ENCODE measurements at places on chromosomes 11 and 22. TPM values are rescaled to one million over a fixed set of nuclear protein-coding genes. Genes with fewer than 3 reads are reported as not detected.

DNA sequence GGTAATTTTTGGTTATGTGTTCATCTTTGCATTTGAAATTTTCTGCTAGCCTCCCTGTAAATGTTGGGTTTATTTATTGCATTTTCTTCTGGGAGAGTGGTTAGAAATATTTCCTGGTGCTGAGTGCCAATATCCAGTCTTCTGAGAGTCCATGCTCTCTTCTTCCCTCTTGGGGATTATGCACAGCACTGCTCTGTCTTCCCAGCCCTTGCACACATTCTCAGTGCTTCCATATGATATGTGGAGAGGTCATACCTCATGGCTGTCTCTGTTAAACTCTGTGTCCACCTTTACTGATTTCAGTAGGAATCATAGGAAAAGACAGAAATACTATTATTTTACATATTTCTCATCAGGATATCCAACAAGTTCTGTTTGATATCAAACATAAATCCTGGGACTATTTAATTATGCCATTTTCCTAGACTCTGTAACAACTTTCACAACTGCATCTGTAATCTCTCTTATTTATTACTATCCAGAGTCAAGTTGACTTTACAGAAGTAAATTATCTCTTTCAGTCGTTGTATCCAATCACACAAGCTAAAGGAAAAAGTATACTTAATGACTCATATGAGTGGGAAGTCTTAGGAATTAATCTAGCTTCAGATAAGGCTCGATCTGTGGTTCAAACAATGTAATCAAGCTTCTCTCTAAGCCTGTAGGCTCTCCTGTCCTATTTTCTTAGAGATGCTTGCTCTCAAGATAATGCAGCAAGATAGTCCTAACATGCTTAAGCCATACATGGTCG is 2.7 kb upstream of the NXPE1 start:
- peak; percentile 31 for DNase-seq

DNA sequence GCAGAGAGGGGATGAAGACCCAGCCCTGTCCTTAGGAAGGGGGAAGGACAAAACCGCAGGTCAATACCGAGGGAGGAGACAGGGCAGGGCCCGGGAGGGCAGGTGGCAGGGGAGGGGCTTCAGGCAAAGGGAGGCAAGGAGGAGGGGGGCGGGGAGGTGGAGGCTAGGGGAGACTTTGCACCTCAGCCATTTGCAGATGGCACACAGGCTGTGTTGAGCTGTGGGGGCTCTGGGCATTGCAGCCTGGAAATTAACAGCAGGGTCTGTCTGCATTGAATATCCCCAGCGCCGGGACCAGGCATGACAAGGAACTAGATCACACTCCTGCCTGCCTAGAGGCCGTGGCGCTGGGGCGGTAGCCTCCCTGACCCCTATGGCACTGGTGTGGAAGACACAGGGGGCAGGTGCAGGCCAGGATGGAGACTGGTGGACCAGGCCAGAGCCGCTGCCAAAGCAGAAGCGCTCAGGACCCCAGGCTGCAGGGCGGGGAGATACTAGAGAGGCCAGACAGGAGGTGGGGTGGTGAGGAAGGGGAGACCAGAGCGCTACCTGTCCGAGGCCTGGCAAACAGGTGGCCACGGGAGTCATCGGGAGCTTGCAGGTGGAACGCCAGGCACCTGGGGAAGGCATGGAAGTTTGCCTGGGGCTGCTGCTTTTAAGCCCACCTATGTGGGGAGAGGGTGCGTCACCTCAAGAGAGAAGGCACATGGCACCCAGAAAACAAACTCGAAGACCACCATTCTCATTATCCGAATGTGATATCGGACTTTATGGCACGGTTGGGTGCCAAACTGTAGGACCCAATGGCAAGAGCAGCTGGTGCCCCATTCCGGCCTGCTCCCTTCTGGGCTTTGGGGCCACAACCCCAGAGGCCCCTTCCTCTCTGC is 11.5 kb downstream of the CBX6 start:
- no peak for DNase-seq

DNA sequence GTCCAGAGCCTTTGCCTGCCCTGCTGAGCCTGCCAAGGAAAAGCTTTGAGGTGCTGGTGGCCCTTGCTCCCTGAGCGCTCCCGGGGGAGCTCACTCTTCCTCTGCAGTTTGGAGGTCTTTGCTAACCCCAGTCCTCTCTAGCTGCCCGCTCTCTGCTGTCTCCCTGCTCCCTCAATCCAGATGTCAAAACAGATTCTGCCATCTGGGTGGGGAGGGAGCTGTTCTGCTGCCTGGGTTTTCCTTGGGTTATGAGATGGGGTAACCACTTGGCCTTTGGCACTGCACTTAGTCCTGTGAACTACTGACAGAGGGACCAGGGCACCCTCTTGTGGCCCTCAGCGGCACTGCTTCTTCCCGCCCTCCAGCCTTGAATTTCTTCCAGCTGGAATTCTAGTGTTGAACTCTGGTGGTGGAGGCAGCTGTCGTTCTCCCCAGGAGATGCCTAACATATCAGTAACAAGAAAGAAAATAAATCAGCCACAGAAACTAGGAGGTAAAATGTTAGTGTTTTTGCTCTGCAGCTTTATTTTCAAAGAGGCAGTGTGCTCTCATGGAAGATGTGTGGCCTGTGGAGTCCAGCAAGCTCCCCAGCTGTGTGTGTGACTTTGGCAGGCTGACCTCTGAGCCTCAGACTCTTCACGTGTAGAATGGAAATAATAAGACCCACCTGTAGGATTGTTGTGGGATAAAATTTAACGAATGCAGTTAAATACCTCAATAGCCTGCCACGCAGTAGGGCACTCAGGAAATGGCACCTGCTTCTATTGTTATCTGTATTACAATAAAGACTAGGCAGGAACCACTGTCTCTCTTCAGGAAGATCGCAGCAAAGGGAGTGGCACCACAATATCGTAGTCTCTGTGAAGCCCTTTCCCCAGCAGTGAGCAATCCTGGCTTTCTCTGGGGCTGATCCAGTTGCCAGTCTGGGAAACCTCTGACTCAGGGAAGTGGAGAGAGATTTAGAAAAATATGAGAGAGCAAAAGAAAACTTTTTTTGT is 23.4 kb downstream of the ARFGAP2 start:
- peak; percentile 93 for DNase-seq

GRCh38 chr11:31060880-31061279 is 308.7 kb downstream of the DCDC1 start:
- DNase-seq: no peak

- DNase-seq: no peak
Observed at GRCh38 chr11:83070044-83070701, 1.5 kb downstream of the RAB30 start.

SMIM35 gene
- not detected for total RNA-seq

- DNase-seq: no peak
Observed at GRCh38 chr11:73752216-73752867, 8.5 kb downstream of the RAB6A start.

DNA sequence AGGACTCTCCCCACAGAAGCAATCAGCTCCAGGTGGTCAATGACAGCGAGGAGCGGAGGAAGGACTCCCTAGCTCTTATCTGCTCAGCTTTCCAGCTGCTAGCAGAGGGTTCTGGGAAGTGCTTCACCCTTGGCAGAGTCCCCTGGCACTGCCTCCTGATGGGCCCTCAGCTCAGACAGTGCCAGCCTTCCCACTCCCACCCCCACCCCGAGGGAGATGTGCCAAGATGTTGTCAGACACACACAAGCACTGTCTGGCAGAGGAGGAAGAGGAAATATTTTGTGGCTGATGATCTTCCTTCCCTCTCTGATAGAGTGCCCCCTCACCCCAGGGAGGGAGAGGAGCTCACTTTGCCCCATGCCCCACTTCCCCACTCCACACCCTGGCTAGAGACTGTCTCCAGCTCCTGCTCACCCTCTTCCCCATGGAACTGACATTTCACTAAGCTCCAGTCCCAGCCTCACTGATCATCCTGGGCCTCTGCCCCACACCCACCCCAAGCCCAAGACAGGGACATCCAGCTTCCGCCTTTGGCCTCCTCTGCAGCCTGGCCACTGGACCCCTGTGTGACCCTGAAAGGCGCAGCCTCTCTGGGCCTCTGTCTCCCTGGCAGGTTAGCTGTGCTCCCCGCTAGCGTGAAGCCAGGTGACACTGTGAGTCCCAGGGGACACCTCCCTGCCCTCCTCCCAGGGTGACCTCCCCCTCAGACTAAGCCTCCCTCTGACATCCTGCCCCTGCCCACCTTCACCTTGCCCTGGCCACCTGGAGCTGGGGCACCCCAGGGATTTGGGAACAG is 44.5 kb downstream of the SLCO2B1 start:
- no peak for DNase-seq

OR52N4 gene
- not detected for total RNA-seq

DNA sequence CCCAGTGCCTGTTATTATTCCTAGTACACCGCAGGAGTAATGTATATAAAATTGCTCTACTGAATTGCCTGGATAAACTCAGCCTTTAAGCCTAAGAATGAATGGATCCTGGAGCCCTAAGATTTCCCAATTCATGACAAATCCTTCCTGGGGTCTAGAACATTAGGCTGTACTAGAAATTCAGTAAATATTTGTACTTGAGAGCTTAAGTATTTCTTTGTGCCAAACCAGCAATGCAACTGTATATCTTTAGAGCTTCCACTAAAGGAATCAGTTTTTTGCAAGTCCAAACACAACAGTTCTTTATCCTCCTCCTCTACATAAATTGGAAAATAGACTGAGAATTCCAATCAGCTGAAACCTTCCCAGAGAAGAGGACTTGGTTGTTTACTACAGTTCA is 65.6 kb downstream of the FAM168A start:
- no peak for DNase-seq

DNA sequence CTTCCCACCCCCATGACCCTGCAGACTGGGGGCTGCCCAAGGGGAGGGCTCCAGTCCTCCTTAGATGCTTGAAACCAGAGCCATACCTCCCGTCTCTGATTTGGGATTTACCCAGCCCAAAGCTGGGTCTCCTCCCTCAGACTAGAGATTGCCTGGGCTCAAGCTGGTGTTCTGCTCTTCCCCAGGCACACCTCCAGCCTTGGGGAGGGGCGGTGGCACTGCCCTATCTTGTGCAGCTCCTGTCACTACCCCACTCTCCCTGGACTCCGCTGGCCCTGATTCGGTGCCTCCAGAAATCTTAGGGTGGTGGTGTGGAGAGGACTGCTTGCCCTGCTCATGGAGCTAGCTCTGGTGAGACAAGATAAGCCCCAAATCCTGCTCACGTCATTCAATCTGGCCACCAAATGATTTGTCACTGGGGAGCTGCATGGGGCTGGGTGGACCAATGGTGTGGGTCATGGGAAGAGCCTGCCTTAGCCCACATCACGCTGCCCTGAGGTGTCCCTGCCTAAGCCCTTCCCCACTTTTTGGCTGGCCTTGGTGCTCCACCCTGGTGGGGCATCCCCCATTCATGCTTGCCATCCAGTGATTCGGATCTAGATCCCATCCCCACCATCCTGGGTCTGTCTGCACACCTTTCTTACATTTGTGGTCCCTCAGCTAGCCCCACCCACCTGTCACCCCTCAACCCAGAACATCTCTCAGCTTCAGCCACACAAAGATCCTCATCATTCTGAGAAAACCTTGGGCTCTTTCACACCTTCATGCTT is 87.7 kb downstream of the PDE2A start:
- DNase-seq: no peak

FDXACB1 gene
- 5.4 TPM for total RNA-seq

MPPED1 gene
- not detected for total RNA-seq

- no peak for DNase-seq
Observed at GRCh38 chr22:42470366-42471082, 38.3 kb upstream of the NFAM1 start.

FOLR3 gene
- total RNA-seq: not detected

- no peak for DNase-seq
Observed at GRCh38 chr11:87645626-87646025, 529.6 kb downstream of the RAB38 start.

PTH gene
- not detected for total RNA-seq

- DNase-seq: peak; percentile 43
Observed at GRCh38 chr11:76810151-76810853, 27.1 kb downstream of the TSKU start.

NRIP3 gene
- total RNA-seq: 1.6 TPM

GRCh38 chr11:76382209-76382608 is 1.1 kb downstream of the GVQW3 start:
- DNase-seq: peak; percentile 26
